ENCODE measurements at places on chromosomes 5 and 9. TPM values are rescaled to one million over a fixed set of nuclear protein-coding genes. Genes with fewer than 3 reads are reported as not detected.

DNA sequence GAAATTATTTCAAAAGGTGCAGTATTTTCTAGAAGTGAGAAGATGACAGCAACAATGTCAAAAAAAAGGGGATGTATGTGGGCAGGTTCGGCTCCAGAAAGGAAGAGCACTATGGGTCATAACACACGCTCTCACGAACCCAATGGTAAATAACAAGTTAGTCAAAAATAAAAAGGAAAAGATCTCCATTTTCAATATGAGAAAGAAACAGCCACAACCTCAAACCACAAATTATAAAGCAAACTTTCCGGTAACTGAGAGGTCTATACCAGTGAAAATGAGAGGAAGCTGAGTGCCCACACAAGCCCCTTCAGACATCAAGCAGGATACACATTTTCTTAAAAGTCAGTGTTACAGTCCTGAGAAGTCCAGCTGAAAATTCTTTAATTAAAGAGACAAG, 398.5 kb upstream of the RPS23 start:
- no peaks in the 10 kb centered on the region for H3K4me1 ChIP-seq
- no peak overlapping the region for H3K27ac ChIP-seq
- DNase-seq = no peak
- no peaks in the 10 kb centered on the region for H3K27me3 ChIP-seq
- H3K36me3 ChIP-seq = no peaks in the 10 kb centered on the region

ZFP37 gene
- 1.3 TPM for total RNA-seq

GRCh38 chr5:93346301-93346700, 234.7 kb downstream of the NR2F1-AS1 start:
- no peaks in the 10 kb centered on the region for H3K4me1 ChIP-seq
- no peak overlapping the region for H3K27ac ChIP-seq
- no peaks in the 10 kb centered on the region for H3K36me3 ChIP-seq
- H3K27me3 ChIP-seq = no peaks in the 10 kb centered on the region

HAVCR1 gene
- total RNA-seq = not detected

All from Peyer's patch (tissue), 4 donors.